ENCODE measurements at places on chromosomes 12 and 14.

DNA sequence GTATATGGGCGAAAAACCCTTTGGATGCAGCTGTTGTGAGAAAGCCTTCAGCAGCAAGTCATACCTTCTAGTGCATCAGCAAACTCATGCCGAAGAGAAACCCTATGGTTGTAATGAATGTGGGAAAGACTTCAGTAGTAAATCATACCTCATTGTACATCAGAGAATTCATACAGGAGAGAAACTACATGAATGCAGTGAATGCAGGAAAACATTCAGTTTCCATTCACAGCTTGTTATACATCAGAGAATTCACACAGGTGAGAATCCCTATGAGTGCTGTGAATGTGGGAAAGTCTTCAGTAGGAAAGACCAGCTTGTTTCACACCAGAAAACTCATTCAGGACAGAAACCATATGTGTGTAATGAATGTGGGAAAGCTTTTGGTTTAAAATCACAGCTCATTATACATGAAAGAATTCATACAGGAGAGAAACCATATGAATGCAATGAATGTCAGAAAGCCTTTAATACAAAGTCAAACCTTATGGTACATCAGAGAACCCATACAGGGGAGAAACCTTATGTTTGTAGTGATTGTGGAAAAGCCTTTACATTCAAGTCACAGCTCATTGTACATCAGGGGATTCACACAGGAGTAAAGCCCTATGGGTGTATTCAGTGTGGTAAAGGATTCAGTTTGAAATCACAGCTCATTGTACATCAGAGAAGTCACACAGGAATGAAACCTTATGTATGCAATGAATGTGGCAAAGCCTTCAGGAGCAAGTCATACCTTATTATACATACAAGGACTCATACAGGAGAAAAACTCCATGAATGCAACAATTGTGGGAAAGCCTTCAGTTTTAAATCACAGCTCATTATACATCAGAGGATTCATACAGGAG, 21.4 kb downstream of the ZNF268 start:
- no peak for DNase-seq

DNA sequence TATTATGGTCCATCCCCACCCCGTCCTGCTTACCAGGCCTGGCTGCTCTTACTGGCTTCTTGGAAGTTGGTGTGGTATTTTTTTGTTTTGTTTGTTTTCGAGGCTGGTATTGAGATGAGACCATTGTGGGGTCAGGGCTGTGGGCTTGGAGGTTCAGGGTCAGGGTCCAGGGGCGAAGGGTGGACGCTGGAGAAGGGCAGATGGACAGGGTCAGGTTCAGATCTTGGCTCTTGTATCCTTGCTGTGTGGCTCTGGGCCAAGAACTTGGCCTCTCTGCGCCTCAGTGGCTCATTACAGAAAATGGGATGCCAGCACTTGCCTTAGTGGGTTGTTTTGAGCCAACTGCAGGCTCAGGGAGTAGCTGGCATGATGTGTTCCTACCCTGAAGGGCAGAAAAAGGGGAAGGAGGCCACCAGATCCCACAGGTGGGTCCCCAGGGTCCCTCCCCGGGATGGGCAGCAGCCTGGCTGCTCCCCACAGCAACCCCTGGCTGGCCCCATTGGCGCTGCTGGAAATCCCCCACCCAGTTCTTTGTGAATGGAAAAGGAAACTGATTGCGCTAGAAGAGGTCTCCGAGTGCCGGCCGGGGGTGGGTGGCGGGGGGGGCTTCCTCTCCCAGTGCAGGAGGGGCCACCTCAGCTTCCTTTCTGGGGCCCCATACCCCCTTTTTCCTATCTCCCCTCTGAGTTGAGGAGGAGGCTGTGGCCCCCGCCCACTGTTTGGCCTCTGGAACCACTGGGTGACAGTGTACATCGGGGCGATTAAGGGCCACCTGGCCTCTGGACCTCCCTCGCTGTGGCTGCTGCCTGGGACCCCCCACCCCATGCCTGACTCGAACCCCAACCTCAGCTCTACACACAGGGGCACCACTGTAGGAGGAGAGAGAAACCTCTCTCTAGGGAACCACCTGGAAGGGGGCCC, 25.0 kb downstream of the SH2B3 start:
- no peak for DNase-seq

DNA sequence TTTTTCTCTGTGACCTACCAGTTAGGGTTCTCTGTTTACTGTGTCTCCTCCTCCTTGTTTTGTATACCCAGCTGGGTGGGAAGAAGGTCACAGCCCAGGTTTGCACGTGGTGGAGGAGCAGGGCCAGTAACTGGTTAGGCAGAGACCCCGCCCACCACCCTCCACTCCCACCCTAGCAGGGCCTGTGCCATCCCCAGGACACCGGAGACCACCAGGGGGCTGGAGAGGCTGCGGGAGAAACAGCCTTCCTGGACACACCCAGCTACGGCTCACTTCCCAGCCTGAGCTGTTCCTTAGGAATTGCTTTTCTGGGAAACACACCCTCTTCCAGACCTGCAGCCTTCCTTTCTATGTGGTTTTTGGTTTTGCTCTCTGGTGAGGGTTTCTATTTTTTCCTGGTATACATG, 21.1 kb downstream of the BDKRB2 start:
- DNase-seq = no peak

GRCh38 chr14:39203659-39204606, 28.9 kb downstream of the PNN start:
- no peak for DNase-seq

- DNase-seq = peak; percentile 89
These were observed at the start of gene DCAF5 for GRCh38 chr14:69152902-69153151. DCAF5 (minus strand) TSS chr14:69153119; CDS start chr14:69152978, 141 bp downstream.

GRCh38 chr14:61188978-61189808, 91.9 kb downstream of the TMEM30B start:
- no peak for DNase-seq

GRCh38 chr12:6825398-6826124, 2.6 kb upstream of the P3H3 start:
- peak; percentile 90 for DNase-seq

- DNase-seq = no peak
These were observed 18.6 kb downstream of the DDX24 start for GRCh38 chr14:94062344-94062940.

- DNase-seq = no peak
These were observed 32.4 kb downstream of the CCDC88C start for GRCh38 chr14:91385224-91385623.

- DNase-seq = no peak
These were observed 52.7 kb downstream of the SPPL3 start for GRCh38 chr12:120851444-120851843.

DNA sequence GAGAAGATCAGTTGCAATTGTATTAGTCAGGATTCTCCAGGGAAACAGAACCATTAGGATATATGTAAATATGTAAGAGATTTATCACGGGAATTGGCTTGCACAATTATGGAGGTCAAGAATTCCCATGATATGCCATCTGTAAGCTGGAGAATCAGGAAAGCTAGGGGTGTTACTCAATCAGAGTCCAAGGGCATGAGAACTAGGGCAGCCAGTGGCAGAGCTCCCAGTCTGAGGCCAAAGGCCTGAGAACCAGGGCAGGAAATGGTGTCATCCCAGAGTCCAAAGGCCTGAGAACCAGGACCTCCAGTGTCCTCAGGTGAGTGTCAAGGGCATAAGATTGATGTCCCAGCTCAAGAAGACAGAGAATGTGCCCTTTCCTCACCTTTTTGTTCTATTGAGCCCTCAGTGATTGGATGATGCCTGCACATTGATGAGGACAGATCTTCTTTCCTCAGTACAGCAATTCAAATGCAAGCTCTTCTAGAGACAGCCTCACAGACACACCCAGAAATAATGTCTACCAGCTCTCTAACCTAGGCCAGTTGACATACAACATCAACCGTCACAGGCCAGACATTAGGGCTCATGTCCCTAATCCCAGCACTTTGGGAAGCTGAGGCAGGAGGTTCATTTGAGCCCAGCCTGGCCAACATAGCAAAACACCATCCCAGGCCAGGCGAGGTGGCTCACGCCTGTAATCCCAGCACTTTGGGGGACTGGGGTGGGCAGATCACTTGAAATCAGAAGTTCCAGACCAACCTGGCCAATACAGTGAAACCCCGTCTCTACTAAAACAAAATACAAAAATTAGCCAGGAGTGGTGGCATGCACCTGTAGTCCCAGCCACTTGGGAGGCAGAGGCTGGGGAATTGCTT, 34.9 kb upstream of the ZNF740 start:
- DNase-seq = no peak

GRCh38 chr12:54033980-54034784, 1.3 kb downstream of the HOXC5 start:
- DNase-seq = no peak

DNA sequence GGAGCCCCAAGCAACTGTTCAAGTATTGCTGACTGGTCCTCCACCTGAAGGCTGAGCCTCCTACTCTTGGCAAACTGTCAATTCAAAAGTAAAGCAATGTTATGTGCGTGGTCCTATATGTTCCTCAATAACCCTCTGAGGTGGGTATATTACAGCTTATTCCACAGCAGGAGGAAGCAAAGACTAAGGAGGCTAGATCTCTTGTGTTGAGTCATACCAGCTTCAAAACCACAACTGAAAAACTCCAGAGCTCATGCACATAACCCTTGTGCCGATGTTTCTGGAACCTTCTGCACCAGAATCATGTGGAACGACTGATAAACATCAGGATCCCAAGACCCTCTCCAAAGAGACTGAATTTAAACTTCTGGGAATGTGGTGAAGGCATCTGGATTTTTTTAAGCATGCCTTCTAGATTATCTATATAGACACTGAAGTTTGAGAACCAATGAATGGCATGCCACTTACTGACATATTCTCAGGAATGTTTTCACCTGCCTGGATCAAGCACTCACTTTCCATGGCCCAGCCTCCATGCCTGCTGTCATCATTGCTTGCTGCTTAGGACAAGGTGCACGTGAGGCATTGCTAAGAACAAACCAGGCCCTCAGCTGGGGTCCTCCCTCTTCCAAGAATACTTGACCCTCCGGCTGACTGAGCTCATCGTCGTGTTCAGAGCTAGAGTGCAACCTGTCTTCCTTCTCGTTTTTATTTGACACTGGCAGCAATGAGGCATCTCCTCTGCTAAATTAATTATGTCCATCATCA, 194.7 kb downstream of the BCL11B start:
- DNase-seq = no peak

GRCh38 chr12:7351177-7351576, 47.3 kb downstream of the ACSM4 start:
- DNase-seq = no peak

DNA sequence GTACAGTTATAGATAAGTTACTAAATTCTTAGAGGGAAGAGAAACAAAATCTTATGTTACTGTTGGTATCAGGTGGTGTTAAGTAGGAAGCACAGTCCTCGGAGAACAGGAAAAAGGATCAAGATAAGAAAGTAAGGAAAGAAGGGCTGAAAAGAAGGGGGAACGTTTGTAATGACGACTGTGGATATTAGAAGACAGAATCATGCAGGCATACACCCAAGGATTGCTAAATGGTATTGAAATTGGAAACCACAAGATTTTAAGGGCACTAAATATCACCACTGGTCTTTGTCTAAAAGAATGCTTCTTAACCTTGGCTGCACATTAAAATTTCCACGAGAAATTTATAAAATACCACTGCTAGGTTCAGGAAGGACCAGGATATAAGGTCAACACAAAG, 34.1 kb upstream of the ERGIC2 start:
- no peak for DNase-seq

- DNase-seq = no peak
These were observed 257.6 kb downstream of the EGLN3 start for GRCh38 chr14:33693237-33693636.

DNA sequence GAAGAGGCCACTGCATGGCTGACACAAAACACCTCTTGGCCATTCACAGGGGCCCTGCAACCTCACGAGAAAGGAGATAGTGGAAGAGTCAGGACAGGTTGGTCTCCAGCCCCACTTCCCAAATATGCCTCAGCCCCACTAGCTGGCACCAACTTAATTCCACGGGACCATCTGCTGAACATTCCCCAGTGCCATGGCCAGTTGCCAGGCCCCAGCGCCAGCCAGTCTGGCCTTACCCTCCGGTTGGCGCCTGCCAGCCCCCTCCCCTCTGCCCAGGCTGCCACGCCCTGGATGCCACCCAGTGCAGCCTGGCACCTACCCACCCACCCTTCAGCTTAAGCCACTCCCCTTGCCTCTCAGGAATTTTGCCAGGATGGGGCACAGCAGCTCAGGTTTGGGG, 21.2 kb upstream of the HSPB8 start:
- peak; percentile 85 for DNase-seq

DNA sequence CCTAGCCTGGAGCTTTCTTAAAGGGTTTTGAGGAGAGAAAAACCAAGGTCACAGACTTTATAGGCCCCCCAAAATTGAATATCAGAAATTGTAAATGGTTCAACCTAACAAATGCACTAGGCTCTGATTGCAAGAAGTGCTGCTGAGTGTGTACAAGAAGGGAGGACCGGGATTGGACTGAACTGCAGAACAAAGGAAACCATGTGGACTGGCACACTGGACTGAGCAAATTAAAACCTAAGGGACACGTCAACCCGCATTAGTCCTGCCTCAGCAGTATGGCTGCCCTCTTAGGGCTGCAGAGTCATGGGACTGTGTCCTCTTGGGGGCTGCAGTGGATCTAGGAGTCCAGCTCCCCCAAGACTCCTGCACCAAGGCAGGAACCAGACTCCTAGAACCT, 842 bp upstream of the CISTR start:
- no peak for DNase-seq

GRCh38 chr14:93185349-93185720, 218 bp downstream of the LYSET start:
- DNase-seq = no peak

DNA sequence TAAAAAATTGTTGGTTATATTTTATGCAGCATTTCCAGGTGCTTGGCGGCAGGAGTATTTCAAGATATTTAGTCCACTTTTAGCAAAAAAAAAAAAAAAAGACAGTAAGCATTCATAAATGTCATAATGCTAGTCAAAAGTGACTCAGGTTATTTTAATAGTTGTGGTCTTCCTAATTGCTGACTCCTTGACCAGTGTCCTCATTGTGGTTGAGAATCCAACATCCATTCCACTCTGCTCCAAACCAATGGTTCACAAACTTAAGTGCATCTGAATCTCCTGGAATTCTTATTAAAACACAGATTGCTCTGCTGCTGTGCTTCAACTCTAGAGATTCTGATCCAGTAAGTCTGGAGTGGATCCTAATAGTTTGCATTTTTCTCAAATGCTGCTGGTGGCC, 71.4 kb downstream of the AKAP6 start:
- DNase-seq = no peak

- peak; percentile 86 for DNase-seq
These were observed 448.5 kb downstream of the TMEM121 start for GRCh38 chr14:105974902-105975301.

DNA sequence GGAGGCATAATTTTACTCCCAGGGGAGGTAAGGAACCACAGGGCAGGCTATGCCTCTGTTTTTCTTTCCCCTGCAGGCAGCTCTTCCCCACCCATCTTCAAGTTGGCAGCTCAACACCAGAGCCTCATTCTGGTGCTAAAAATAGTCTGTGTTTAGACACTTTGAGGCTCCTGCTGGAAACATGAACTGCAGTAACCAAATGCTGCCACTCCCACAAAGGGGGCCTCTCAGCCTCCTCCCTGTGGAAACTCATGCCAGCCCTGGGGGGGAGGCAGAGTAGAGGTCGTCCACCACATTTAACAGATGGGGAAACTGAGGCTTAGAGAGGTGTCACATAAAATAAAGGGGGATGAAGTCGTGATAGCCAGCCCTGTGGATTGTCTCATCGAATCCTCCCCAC, 61.4 kb downstream of the WSCD2 start:
- peak; percentile 47 for DNase-seq

GRCh38 chr14:106843951-106844483, 1317.6 kb downstream of the TMEM121 start:
- no peak for DNase-seq

- DNase-seq = no peak
These were observed 4.2 kb upstream of the TNS2 start for GRCh38 chr12:53045696-53046045.

All from NCI-H1694 (cell line).